ENCODE measurements at places on chromosomes 6 and 20.

GRCh38 chr6:6319952-6320811 lies at the start of gene F13A1:
Gene F13A1, minus strand, starts transcription at chr6:6320662. Its CDS starts 1,998 bp downstream, at chr6:6318664.
- DNase-seq = peak; percentile 81

- DNase-seq = no peak
These were observed 202.3 kb downstream of the THBS2 start for GRCh38 chr6:169051371-169051770.

DNA sequence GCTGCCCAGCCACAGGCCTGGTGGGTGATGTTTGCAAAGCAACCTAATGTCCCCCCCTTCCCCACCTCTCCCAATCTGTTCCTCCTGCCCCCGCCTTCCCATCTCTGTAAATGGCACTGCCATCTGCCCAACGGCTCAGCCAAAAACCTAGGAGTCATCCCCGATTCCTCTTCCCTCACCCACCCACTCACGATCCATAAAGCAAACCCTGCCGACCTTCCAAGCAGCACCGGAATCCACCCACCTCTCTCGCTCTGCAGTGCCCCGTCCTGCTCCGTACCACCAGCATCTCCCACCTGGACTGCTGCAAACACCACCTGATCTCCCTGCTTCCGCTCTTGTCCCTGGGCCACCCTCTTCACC lies 37.6 kb downstream of the SULF2 start:
- no peak for DNase-seq

- no peak for DNase-seq
These were observed 16.9 kb upstream of the TGM2 start for GRCh38 chr20:38181971-38182370.

DNA sequence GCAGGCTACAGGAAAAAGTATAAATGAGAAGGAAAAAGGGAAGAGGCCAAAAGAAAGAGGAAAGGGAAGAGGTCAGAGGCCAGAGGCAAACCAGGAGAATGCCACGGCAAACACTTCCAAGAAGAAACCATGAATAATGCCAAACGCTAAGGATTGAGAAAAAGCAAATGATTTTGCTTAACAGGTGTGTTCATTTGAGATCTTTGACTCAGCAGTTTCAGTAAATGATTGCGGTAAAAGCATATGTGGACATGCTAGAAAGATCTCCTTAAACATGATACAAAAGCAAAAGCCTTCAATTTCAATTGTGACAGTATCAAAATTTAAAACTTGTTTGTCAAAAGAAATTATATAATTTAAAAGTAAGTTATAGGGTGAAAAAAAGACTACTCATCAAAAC lies 70.6 kb downstream of the UBE3D start:
- DNase-seq = no peak

DNA sequence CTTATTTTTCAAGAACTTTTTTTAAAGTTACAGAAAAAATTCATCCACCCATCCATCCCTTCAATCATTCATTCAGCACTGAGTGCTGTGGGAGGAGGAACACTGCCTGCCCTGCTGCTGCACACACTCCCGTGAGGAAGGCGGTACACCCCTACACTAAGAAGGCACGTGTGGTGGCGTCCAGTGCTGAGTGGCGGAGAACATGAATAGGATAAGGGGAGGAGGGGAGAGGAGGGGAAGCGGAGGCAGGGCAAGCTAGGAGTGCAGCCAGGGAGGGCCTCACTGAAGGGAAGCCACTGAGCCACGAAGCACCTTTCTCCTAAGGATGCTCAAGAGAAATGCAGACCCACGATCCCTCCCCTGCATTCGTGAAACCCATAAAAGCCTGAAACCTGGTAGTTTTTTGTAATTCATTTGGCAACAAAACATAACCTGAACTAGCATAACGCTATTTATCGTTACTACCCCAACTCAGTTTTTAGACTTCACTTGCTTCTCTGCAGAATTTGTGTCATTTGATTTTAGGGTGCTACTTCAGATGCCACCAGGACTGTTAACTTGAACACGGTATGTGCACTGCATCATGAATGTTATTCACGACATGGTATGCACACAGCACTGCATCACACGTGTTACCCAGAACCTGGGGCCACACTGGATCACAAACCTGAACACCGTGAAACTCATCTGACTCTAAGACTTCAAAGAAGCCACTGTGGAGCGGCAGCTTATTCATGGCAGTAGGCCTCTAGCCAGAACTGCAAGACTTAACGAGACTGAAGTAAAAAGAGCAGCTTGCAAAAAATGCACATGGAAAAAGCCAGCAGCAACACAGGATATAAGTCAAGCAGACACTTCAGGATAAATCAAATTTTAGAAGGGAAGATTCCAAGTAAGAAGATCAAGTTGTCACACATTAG lies 3.5 kb downstream of the RNASET2 start:
- DNase-seq = no peak

DNA sequence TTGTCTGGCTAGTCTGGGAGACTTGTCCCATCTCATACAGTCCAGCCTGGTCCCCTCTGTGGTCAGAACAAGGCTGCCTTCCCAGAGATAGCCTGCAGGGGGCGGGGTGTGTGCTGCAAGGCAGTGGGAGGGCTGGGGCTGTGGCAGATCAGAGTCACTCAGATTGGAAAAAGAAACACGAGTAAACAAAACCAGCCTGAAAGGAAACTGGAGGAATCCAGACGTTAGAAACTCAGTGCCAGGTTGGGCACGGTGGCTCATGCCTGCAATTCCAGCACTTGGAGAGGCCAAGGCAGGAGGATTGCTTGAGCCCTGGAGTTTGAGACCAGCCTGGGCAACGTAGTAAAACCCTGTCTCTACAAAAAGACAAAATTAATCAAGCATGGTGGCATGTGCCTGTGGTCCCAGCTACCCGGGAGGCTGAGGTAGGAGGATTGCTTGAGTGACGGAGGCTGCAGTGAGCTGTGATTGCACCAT lies 20.2 kb downstream of the LEMD2 start:
- DNase-seq = peak; percentile 65

GRCh38 chr6:34044945-34045595 lies 100.8 kb downstream of the GRM4 start:
- no peak for DNase-seq

DNA sequence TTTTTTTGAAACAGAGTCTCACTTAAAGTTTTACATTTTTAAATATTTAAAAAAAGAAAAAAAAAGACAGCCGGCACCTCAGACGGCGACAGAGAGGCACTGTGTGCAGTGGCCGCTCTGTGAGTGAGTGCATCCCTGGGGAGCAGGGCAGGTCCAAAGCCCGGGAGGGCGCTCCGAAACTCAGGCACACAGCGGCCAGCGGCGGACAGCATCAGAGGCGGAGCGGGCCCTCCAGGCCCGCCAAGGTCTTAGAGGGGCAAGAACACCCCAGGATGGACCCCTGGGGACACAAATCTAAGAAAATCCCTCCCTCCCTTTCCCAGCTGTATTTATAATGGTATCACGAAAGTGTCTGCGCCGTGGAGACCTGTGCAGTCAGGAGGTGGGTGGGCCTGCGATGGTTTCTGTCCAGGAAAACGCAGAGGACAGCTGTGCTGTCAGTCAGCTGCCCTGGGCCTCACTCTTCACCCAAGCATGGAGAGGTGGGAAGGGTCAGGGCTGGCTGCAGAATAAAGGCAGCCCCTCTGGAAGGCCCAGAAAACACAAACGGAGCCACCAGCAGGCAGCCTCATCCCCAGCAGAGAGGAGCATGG lies 43.8 kb downstream of the TAF4 start:
- no peak for DNase-seq

DNA sequence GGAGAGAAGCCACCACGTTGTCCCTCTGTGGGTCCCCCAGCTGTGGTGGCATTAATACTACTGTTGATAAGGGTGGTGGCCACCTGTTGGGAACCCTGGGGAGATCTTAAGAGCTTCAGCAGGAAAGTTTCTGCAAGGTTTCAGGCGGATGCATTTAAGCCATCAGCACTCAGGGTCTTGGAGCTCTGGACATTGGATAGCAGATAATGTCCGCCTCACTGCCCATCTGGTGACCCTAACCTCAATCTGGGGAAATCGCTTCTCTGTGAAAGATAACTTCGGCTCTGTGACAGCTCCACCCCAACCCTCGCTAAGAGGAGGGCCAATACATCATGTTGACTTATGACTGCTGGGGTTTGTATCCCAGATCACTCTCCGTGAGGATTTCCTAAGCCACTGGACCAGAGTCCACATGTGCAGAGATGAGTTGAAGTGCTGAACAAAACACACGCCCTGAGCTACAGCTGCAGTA lies 92.9 kb downstream of the FOXC1 start:
- no peak for DNase-seq

GRCh38 chr6:46949632-46950280 lies 28.0 kb upstream of the ADGRF5 start:
- no peak for DNase-seq

DNA sequence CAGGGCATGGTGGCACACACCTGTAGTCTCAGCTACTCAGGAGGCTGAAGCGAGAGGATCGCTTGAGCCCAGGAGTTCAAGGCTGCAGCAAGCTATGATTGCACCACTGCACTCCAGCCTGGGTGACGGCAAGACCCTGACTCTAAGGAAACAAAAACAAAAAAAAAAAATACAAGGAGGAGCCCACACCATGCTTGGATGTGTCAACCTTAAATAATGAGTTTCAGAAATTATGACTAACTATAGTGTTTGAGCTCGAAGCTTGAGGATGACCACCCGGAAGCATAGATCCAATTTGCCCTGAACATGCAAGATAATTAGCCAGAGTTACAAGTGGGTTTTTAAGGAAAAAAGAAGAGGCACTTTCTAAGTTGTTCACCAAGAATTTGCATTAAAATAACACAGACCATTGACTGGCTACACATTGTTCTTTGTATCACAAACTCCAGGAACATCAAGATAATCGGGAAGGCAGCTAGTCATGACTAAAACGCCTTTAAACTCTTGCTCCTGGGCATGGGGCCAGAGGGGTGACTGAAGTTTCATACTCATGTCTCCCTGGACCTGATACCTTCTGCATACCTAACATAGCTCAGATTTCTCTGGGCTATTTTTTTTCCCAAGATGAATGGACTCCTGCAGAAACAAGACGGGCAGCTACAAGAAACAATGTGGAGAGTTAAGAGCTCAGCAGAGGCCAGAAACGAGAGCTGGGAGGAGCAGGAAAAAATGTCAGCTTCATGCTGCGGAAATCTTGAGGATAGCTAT lies 289.6 kb downstream of the PREX1 start:
- DNase-seq = no peak

DNA sequence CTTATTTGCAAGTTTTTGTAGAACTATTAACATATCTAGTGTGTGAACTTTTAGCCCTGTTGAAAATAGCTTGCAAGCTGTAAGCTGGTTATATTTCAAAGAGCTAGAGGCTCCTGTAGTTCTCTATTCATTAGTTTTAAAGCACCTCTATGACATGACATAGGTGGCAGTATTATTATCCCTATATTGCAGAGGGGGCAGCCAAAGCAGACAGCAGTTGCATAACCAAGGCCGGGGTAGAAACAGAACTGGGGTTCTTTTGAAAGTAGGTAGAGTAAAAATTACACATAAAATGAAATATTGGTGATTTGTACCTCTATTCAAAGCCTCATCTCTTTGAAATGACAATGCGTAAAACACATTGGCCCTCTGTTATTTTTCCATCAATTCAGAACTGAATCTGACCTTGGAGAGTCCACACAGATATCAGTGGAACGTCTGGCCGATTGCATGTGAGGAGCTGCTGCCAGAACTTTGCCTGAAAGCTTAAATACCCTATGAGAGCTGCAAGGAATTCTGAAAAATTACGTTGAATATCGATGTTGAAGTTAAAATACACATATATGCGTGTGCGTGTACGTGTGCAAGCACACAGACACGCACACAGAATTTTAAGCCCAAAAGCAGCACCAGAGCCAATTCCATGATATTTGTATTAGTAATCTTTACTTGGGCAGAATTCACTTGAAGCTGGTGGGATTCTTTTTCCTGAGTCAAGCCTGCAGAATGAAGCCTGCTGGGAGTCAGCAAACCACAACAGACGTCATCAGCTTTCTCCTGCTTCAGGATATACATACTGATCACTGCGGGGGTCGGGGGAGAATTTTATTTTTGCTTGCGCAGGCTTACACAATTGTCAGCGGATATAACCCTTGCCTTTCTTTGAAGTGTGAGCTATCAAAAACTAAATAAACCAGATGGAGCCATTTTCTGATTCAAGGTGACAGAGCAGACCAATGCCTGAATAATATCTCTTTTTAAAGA lies 163.2 kb downstream of the PDE7B start:
- DNase-seq = no peak

GRCh38 chr6:108166664-108167448 lies 1.0 kb downstream of the NR2E1 start:
- no peak for DNase-seq

DNA sequence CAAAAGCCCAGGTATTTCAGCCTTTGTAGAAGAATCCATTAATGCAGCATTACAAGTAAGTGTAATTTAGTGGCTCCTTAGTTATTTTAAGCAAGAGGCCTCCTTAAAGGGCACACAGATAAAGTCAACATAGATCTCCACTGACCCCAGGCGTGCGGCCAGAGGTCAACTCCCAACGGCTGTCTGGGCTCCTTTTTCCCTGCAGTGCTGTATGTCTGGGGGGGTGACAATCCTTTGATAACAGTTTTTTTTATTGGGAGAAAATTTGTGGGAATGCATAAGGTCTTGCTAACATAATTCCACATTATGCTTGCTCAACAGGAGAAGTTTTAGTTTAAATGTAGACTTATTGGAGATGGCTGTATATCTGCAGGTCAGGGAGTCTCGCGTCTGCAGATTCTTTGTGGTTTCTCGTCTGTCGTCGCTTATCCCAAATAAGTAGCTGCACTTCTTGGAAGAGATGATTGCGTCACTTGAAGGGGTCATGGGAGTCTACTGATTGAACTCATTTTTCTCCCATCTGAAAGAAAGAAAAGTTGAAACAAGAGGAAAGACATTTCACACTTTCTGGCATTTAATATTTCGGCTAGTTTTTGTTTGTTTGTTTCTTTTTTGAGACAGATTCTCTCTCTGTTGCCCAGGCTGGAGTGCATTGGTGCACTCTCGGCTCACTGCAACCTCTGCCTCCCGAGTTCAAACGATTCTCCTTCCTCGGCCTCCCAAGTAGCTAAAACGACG lies 151.7 kb upstream of the AKAP12 start:
- DNase-seq = no peak

DNA sequence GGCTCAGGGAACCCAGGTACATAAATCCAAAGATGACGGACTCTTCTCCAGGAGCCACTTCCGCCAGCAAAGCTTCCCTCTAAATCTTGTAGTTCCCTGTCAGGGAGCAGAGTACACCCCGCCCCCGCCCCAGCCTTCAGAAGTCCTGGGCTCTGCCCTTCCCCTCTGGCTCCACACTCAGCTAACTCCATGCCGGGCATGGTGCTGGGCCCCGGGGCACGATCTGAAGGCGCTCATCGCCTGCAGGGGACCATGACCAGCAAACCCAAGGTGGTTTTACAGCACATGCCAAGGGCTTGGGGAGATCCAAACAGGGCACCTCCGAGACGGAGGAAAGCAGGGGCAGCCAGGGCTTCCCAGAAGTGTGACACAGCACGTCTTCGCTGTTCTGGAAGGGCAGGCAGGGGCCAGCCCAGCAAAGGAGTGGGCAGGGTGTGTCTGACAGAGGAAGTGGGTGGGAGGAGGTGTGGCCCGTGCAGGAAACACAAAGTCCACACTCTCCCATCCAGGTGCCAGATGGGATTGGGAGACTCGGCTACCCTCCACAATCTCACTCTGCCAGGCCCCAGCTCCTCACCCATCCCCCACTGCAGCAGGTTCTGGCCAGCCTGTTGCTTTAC lies 41.6 kb upstream of the SLC22A2 start:
- DNase-seq = no peak

Measured in Kasumi-1 (cell line).